ENCODE measurements at places on chromosomes 2 and 18.
A peak's percentile ranks its signal among the peaks of the same experiment; 100 is the strongest.

GRCh38 chr2:187354661-187355060, 93.4 kb downstream of the CALCRL start:
- DNase-seq, result no peak

DNA sequence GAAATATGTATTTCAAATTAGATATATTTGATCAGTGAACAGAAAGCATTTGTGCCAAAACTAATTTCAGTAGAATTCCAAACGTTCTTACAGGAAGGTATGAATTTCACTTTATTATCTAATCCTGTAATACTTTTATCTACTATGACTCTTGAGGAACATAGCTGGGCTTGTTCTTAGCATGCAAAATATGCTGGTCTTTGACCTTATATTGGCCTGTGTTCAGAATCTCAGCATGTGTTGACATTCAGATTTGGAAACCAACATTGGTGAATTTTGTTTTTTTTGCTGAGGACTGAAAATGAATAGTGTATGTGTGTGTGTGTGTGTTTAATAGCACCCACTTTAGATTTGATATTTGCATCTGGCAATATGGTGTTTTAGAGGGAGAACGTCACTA, 112.2 kb downstream of the MEIS1 start:
- DNase-seq, result no peak

GRCh38 chr2:204335451-204336058, 209.7 kb upstream of the PARD3B start:
- no peak for DNase-seq

DNA sequence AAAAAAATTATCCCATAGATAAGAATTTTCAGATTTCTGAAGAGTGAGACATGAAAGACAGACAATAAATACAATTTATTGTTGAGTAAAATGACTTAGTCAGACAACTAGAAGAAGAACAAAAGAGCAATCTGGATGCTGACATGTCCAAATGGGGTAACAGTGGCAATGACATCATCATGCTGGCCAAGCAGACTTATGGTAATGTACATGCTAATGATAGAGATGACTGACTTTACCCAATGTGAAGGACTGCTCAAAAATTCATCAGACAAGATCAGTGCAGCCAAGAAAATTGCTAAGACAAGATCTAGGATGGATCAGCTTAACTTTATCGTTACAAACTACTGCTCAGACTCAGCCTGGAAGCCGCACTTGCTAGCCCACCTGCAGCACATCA, 70.5 kb upstream of the SRD5A2 start:
- no peak for DNase-seq

DNA sequence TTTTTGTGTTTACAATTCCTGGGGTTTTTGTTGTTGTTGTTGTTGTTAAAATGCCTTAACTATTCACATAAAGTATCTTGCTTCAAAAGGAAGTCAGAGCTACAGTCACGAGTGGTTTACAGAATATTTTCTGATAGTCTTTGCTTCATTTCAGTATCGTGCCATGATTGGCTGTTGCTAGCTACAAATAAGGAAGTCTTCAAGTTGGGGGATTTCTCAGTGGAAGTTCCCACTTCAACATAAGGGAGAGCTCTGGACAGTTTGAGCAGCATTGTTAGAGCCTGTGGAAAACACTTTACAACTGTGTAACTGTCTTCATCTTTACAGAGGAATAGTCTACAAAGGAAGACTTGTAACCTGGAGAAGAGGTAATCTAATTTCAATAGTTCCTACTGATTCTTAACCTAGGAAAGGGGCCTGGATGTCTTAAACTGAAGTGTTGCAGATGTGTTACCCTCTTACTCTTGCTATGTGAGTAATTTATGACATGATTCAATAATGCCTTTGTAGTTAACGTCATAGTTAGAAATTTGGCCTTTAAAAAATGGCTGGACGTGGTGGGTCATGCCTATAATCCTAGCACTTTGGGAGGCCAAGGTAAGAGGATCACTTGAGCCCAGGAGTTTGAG, 23.4 kb upstream of the TANK start:
- no peak for DNase-seq

GRCh38 chr18:63146828-63147409, 172.7 kb downstream of the BCL2 start:
- no peak for DNase-seq

GRCh38 chr2:88448248-88448647, 4.2 kb downstream of the FOXI3 start:
- no peak for DNase-seq

GRCh38 chr2:122525336-122525735, 769.9 kb downstream of the TSN start:
- DNase-seq, result no peak

- no peak for DNase-seq
These were observed 18.8 kb upstream of the RHOB start for GRCh38 chr2:20427931-20428526.

GRCh38 chr2:157830696-157831570, 45.2 kb downstream of the ACVR1 start:
- peak; percentile 36 for DNase-seq

- DNase-seq, result no peak
These were observed 182.2 kb downstream of the SMAD2 start for GRCh38 chr18:47748093-47748796.

DNA sequence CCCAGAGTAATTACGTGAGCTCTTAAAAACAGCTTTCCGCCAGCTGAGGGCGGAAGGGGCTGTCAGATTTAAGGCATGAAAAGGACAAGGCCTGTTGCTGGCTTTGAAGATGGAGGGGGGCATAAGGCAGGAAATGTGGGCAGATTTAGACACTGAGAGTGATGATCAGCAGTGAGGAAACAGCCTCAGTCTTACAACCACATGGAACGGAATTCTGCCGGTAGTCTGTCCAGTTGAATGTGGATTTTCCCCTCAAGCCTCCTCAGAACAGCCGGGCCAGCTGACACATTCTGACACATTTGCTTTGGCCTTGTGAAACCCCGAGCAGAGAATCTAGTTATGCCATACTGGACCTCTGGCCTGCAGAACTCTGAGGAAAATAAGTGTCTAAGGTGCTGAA, 16.6 kb downstream of the POLE4 start:
- DNase-seq, result no peak

DNA sequence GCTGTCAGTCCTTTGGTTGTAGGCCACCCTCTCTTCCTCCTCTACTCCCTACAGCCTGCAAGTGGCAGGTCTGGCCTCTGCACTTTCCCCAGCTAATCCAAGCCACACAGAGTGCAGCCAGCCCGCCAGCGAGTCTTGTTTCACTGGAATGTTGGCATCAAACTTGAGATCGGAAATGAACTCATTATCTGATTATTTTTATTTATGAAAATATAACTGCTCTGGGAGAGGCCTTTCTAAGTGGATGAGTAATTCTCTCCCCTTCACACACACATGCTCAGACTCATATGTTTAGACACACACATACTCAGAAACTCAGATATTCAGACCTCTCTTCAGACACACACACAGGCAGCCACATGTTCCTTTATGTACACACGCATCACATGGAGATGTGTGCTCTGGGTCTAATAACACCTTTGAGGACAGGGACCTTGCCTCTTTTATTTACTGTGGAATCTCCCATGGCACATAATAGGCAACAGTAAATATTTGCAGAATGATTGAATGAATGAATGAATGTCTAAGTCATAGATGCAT, 151.3 kb downstream of the ZFP36L2 start:
- no peak for DNase-seq

DNA sequence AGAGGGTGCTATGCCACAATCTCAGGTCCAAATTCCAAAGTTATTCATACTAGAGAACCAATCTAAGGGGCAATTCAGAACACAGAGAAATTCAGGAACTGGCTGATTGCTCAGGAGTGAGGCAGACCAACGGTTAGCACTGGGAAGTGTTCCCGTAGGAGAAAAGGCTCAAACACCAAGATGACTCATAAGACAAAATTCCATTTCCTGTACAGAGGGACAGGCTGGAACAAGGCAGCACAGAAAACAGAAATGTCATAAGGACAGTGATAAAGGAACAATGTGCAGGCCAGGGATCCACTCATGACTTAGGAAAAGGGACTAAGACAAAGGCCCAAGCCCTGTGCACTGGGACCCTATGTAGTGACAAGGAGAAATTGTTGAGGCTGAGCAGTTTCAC, 54.2 kb downstream of the PDE1A start:
- DNase-seq, result no peak

GRCh38 chr2:217108575-217109027, 248.7 kb upstream of the TNP1 start:
- no peak for DNase-seq

- DNase-seq, result no peak
These were observed 34.4 kb upstream of the PDIA6 start for GRCh38 chr2:10847008-10847407.

DNA sequence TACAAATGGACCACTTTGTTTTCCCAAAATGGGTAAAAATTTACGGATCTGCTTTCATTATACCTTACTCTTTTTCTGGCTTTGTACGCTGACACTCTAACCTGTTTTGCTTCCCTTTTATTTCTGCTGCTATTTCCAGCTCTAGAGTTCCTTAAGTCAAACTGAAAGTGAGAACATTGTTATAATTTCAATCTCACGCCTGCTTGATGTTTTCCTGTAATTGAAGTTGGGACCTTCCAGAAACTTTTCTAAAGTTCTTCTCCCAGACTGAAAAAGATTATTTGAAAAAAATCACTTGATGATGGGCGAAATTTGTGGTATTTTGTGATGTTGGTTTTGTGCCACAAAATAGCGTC, 1.8 kb downstream of the GLS start:
- no peak for DNase-seq

GRCh38 chr2:117921520-117921919, 92.3 kb downstream of the CCDC93 start:
- DNase-seq, result no peak

GRCh38 chr18:12059334-12060181, 34.1 kb upstream of the ANKRD62 start:
- DNase-seq, result no peak

GRCh38 chr2:115290478-115290877, 848.0 kb downstream of the DPP10 start:
- DNase-seq, result no peak

DNA sequence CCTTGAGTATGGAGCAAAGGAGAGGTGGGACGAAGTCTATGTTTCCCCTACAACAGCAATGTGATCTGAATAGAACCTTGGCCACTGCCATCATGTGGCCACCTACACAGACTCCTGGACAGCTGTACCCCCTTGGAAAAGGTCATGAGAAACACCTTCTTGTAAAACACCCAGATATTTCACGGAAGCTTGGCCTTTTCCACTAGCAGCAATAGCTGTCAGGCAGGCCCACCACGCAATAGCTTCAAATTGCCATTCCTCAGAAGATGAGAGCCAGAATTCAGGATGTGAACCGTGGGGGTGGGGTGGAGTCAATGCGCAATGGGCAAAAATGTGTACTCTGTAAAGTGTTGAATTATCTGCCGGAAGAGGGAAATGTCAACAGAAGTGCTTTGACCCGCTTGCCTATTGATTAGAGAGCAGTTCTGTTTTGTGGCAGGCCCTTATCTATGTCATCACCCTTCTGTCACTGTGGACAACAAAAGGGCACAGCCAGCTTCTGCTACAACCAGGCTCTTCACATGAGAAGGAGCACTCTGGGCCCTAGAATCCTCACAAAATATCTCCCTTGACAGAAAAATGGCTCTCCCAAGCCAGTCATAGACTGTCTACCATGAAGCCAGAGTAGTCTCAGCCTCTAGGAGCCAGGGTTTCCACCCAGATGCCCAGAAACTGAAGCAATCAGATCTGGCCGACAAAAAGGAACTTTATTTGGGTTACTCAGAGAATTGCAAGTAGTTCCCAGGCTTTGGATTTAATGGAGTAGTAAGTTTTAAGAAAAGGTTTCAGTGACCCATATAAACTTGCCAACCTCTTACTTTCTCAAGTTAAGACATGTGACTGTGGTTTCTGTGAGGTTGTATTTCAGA, 9.5 kb downstream of the INPP1 start:
- DNase-seq, result no peak

DNA sequence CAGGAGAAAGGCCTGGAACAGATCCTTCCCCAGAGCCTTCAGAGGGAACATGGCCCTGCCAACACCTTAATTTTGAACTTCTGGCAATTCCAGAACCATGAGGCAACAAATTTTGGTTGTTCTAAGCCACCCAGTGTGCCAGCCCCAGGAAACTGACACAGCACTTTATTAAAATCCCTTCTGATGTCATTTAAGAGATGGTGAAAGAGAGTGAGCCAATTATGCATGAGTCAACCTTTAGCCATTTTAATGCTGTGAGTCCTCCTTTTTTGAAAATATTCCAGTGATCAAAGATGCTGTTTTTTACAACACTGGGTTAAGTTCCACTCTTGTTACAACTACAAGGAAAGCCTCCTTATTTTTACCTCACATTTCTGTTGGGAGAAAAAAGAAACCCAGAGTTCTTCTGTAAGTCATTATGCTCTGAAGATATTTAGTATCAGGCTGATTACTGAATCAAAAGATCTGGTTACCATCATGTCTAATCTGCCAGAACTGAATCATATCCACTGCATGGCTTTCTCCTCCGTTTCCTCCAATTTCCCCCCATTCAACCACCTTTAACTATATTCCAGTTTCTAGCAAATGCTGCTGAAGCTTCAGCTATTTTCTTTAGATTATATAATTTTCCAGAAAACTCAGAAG, 235.4 kb downstream of the TXNL1 start:
- DNase-seq, result no peak

DNA sequence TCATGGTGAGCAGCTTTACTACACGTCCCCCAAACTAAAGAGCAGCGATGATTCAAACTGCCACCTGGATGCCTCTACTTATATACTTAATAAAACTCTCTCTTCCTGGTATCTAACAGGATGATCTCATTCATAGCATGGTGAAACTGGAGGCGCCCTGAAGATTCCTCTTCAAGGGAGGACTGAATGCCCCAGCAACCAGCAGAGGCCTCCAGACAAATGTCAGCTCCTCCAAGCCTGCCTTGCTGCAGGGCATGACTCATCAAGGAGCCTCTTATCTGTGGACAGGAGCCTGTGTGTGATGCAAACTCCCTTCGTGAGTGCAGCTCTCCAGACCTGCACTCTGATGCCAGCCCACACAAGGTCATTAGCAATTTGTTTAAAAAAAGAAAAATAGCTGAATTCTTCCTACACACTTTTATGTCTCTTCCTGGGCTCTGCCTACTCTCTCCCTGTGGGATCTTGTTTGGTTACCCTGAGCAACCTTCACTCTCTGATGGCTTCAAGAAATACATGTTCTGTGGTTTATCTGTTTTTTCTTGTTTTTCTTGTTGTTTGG, 30.2 kb downstream of the LONRF2 start:
- DNase-seq, result peak; percentile 50

GRCh38 chr2:234710587-234710986, 213.7 kb upstream of the ARL4C start:
- DNase-seq, result no peak

DNA sequence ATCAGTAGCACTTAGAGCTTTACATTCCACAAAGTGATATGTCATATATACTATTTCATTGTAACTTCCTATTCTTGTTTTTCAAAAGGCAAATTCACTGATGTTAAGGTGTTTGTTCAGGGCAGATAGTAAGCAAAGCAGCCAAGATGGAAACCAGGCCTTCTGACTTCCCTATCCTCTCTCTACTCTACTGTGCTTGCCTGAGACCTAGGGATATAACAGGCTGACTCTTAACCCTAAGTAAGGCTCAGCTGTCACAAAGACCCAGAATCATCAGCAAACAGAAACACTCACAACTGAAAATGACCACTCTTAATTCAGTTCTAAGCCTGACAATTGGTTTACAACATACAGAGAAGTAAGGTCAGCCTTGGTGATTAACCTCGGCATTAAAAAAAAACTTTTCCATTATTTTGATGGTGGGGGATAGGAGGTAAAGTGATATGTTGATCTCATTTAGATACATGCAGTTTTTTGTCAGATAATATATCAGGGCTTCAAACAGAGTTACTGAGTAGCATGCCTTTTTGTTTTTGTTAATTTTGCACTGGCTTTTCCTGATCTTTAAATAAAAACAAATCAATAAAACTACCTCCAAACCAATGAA, 95.4 kb upstream of the CHRNA1 start:
- no peak for DNase-seq
